Transverse colon (tissue), 4 donors: ENCODE measurements at places on chromosomes 7 and 10. TPM values are rescaled to one million over a fixed set of nuclear protein-coding genes. Genes with fewer than 3 reads are reported as not detected.

Gene BAIAP2L1
- 46.8 TPM for total RNA-seq

Gene KIAA1217
- total RNA-seq, result 79.2 TPM

Gene ACTL6B
- not detected for total RNA-seq

Gene NPY
- total RNA-seq, result not detected

Gene ECHDC3
- total RNA-seq, result 5.7 TPM

Gene LEP
- not detected for total RNA-seq

Gene SLC26A4
- total RNA-seq, result 0.16 TPM

DNA sequence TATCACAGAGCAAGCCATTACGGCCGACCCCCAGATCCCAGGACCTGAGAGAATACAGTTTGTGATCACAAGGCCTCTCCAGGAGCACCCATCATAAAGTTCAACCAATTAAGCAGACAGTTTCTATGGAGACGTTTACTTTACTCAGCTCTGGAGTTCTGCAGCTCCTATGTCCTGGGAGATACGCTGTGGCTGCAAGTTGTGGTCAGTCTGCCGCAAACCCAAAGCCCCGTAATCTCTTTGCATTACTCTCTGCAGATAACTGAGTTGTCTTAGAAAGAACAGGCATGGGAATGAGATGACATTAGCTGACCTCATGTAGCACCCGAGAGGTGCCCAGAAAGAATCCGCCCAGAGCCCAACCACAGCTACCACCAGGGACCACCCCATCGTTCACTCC is 305.1 kb downstream of the FGFR2 start:
- no peaks in the 10 kb centered on the region for H3K36me3 ChIP-seq
- no peaks in the 10 kb centered on the region for H3K27me3 ChIP-seq
- DNase-seq, result no peak
- peaks cover 40% of the 10 kb centered on the region for H3K4me1 ChIP-seq

DNA sequence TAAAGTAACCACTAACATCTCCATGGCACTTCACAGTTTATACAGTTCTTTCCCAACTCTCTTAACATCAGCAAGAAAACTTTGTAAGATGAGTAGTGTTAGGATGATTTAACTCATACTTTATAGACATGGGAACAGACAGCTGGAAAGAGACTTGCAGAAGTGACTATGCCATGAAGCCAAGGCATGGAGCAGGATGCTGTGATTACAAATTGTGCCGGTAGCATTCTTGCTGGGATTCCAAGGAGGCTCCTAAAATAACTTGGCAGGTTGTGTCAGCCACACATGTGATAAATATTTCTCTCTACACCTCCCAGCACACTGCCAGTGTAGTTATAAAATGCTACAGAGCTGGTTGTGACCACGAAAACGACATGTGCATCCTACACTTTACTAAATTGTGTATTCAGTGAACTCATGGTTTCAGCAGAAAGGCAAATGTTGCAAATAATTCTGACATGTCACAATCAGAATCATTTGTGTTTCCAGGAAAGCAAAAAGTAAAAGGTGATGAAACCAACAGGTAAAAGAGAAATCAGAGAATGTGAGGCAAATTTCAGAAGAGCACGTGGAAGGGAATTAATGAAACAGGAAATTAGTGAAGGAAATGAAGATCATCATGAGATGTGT is 5.6 kb upstream of the CYP3A4 start:
- no peak overlapping the region for H3K4me3 ChIP-seq
- no peak for DNase-seq
- H3K27ac ChIP-seq, result no peak overlapping the region
- no peaks in the 10 kb centered on the region for H3K36me3 ChIP-seq
- peaks cover 1% of the 10 kb centered on the region for H3K4me1 ChIP-seq

DNA sequence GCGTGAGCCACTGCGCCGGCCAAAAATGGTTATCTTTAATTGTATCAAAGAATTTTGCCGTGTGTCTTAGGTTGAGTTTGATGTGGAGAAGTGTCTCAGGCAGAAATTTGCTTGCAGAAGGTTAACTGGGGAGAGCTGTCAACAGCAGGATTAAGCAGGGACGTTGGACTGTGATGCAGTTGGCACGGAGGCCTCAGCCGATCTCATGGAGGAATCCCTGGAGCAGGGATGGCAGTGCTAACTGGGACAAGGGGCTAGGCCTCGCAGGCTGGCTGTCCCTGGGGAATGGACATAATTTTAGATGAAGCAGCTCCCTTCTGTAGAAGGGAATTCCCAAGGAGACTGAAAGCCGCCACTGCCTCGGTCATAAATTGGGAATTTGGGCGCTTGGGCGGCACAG is 12.3 kb upstream of the KIF5B start:
- no peak overlapping the region for H3K27ac ChIP-seq
- H3K27me3 ChIP-seq, result no peaks in the 10 kb centered on the region
- H3K4me3 ChIP-seq, result no peak overlapping the region
- peaks cover 1% of the 10 kb centered on the region for H3K4me1 ChIP-seq

DNA sequence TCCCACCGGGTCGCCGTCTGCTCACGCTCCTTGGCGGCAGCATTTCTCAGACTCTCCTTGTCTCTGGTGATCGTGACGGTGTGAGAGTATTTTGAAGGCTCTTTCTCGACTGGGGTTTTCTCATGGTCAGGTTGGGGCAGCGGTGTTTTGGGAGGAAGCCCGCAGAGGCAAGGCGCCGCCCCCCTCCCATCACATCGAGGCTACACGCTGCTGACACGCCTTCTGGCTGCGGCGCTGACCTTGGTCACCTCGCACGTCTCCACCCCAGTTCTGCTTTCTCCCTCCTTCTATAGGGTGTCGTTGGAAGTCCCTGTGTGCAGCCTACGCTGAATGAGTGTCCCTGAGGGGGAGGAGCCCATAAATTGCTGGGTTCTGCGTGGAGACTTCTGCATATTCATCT is 55.2 kb downstream of the GLRX3 start:
- H3K36me3 ChIP-seq, result no peaks in the 10 kb centered on the region
- peaks cover 6% of the 10 kb centered on the region for H3K4me1 ChIP-seq
- no peak for DNase-seq
- peaks cover 8% of the 10 kb centered on the region for H3K27me3 ChIP-seq
- H3K27ac ChIP-seq, result no peak overlapping the region

- peak within 1 kb of the TSS; percentile 13 for H3K4me3 ChIP-seq
- H3K4me1 ChIP-seq, result peaks cover 6% of the 10 kb centered on the region
- H3K27me3 ChIP-seq, result peaks cover 64% of the 10 kb centered on the region
- DNase-seq, result peak; percentile 44
- no peaks in the 10 kb centered on the region for H3K36me3 ChIP-seq
These were observed at the start of gene GOLGA7B for GRCh38 chr10:97849687-97850402. Gene GOLGA7B (plus strand): TSS chr10:97849843. CDS start chr10:97850304, 461 bp downstream.

DNA sequence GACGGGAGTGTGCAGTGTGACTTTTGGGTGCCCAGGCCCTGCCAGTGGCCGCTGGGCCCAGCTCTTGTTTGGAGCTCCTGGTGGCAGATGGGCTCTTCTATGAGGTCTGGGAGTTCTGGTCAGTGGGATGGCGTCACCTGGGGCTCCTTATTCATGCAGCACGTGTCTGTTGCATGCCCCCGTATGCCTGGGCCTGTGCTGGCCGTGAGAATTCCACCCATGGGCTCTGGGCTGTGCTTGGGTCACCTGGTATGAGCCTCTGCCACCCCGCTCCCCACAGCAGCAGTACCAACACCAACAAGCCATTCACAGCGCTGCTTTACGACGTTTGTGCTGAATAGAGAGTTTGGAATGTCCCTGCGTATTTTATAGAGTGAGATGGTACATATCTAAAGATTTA is 27.1 kb downstream of the INPP5A start:
- H3K4me3 ChIP-seq, result no peak overlapping the region
- no peaks in the 10 kb centered on the region for H3K36me3 ChIP-seq

DNA sequence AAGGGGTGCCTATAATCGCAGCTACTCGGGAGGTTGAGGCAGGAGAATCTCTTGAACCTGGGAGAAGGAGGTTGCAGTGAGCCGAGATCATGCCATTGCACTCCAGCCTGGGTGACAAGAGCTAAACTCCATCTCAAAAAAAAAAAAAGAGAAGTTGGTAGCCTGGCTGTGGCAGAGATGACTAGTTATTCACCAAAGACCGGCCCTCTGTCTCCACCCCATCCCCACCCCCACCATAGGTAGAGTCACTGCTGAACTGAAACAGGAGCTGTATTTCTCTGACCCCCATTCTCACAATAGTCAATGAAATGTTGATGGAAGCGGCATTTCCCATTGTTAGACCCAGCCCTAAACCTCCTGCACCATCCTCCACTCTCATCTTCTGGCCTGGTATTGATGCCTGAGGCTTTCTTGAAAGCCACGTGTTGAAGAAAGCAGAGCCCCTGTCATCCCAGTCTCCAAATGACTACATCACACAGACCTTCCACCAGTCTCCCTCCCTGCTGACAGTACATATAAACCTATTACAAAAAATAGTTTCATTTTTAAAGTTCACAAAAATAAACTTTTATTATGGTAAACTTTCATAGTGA is 9.4 kb upstream of the PIK3CG start:
- H3K27ac ChIP-seq, result no peak overlapping the region
- DNase-seq, result no peak
- H3K4me3 ChIP-seq, result no peak overlapping the region

DNA sequence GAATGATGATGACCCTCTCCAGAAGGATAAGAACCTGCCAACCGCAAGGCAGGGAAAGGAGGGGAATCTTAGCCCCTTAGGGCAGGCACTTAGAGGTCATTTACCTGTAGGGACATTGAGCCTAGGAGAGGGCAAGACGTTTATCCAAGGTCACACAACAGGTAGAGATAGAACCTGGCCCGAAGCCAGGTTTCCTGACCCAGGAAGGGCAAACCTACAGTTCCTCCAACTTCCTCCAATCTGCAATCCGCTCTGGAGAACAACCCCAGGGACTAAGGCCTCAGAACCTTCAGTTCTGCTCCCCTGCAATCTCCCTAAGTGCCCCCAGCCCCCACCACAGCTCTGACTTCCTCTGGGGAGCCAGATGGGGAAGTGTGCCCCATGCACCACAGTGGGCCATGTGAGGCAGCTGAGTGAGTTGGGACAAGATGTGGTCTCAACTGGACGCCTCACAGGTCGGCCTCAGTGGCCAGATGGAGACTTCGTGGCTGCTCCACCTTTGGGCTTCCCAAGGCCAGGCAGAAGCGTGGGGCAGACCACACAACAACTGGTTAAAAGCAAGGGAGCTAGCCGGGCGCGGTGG is 1.4 kb upstream of the PSAP start:
- no peaks in the 10 kb centered on the region for H3K27me3 ChIP-seq
- peak overlapping the region; percentile 96 for H3K27ac ChIP-seq
- peak; percentile 46 for DNase-seq
- no peak overlapping the region for H3K4me3 ChIP-seq
- peaks cover 22% of the 10 kb centered on the region for H3K4me1 ChIP-seq

DNA sequence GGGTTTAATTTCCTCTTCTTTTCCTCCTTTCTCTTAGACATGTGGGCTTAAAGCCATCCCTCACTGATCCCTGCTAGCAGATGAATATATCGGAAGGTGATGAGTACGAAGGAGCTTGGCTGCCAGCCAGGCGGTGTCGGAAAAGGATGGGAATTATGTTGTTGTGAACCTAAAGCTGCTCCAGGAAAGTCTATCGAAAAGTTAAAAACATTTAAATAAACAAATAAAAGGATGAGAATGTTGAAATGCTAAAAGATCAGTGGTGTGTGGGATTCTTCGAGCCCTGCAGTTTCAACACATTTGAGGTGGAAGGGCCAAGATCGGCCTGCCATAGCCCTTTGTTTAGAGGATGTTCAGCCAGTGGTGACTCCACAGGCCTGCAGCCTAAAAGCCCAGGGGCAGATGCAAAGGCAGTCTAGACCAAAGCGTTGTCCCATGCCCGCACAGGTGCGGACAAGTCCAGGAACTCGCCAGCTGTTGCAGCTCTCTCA is 107.9 kb downstream of the JCAD start:
- H3K36me3 ChIP-seq, result no peaks in the 10 kb centered on the region
- no peaks in the 10 kb centered on the region for H3K4me1 ChIP-seq
- no peak overlapping the region for H3K4me3 ChIP-seq
- no peak for DNase-seq

- no peaks in the 10 kb centered on the region for H3K4me1 ChIP-seq
- no peak for DNase-seq
These were observed 38.3 kb upstream of the FAM180A start for GRCh38 chr7:135786911-135787310.

GRCh38 chr7:151491859-151492258 is 27.8 kb downstream of the RHEB start:
- H3K4me3 ChIP-seq, result no peak overlapping the region
- H3K27me3 ChIP-seq, result no peaks in the 10 kb centered on the region
- no peak for DNase-seq
- H3K27ac ChIP-seq, result no peak overlapping the region
- H3K4me1 ChIP-seq, result peaks cover 50% of the 10 kb centered on the region
- no peaks in the 10 kb centered on the region for H3K36me3 ChIP-seq
